ENCODE measurements at places on chromosomes 13 and 19.

DNA sequence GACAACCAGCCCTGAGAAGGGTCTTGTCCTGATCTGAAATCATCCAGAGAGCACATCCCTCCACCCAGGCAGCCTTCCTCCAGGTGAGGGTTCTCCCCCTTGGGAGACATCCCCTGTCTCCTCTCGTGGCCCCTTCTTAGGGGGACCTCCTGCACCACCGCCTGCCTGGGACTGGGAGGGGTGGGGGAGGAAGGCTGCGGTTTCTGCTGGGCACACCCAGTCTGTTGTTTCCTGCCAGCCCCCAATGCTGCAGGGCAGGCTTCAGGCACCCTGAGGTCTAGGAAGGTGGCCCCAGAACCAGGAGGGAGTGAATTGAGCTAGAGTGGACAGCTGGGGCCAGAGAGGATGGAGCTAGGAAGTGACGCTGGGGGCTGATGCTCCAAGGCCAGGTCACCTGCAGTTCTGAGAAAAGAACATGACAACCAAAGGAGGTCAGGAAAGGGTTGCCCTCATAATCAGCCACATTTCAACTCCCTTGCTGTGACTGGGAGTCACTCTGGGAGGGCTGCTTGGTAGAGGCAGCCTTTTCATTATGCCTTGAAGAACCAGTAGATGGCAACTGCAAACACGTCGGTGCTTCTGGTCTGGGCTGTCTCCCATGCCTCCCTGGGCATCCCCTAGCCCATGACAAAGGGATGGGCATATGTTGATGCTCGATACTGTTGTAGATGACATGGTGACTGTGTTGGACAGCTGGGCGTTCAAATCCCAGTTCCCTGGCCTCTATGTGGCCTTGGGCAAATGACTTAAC lies 1.4 kb downstream of the ARHGEF18 start:
- DNase-seq = no peak

DNA sequence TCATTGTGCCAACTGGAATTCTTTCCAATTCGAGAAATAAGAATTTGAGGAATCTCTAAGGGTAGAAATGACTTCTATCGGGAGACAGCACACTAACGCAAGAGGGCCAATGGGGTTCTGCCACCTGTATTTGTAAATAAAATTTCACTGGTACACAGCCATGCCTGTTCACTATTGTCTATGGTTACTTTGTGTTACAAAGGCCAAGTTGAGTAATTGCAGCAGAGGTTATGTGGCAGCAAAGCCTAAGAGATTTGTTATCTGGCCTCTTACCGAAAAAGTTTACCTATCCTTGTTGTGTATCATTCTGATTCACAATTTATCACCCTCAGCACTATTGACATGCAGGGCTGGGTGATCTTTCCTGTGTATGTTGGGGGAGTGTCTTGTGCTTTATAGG lies 278.0 kb downstream of the KLF5 start:
- DNase-seq = no peak

DNA sequence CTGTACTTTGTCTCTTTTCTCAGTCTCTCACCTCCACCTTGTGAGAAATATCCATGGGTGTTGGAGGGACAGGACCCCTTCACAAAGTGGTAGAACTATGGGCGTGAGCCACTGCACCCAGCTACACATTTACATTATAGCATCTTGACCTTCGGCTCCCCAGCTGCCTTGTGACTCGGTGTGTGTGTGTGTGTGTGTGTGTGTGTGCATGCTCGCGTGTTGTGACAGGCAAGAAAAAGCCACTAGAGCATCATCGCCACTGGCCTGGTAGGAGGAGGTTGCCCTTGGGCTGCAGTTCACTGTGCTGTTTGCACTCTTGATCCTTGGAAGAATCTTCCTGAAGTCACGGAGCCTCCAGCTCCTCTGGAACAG lies 13.7 kb upstream of the ZNF888 start:
- no peak for DNase-seq

DNA sequence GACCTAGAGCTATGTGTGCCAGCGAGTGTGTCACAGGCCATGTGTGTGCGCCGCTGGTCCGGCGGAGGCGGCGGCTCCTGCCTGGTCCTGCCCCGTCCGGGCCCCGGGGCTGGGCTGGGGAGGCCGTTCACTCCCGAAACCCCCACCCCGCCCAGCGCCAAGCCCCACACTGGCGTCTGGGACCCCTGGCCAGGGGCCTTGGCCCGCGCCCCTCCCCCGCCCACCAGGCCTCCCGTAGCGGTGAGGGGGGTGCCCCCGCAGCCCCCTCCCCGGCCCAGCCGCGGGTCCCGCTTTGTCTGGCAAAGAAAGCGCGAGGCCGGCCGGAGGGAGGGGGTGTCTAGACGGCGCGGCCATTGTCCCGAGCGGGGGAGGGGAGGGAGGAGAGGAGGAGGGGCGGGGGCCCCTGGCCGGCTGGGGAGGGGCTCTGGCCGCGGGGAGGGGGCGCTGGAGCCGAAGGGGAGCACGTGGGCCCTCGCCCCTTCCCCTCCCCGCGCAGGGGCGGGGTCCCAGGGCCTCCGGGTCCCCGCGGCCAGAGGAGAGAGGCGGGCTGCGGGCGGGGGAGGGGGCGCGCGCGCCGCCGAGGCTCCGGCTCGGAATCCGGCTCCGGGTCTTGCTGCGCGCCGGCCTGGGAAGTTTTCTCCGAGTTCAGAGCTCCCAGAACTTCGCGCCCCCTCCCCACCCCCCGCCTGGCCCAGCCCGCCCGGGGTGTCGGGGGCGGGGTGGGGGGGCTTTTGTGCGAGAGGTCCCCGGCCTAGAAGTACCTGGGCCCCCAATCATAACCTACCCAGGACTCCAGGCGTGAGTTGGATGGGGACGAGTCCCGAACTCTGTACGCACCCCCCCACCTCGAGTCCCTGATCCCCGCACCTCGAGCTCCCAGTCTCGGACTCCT lies 888 bp downstream of the NOTCH3 start:
- DNase-seq = no peak

DNA sequence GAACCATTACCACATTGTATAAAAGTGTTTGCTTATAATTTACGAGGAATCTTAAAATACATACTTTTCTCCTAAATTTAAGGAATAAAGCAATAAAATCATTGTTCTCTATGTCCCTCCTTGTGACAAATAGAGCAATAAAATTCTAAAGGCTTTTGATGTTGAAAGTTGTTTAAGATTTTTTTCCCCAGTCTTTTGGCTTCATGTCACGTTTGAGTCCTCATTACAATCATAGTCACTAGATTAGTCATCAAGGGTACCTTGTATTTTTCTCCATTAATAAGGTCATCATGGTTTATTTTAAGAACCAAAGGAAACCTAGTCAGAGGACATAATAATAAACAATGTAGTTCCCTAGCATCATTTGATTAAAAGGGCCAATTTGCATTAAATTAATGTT lies 3.2 kb downstream of the WBP4 start:
- no peak for DNase-seq

- no peak for DNase-seq
Measured at GRCh38 chr13:113802090-113802531, 43.1 kb downstream of the TMEM255B start.

DNA sequence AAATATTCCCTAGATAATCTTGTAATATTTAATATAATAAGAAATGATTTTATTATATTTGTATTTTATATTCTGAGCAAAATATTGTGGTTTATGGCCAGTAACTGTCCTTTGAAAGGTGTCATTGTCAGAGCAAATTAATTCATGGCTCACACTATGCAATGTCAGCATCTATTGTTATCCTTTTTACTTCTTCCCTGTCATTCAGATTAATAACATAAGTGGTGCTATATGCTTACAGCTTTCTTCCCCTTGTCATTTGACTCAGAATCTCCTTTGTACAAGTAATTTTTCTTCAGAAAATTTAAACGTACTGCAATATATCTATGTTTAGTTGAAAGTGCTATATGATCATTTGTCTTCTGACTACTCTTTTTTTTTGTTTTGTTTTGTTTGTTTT lies 1738.2 kb upstream of the MIR17HG start:
- no peak for DNase-seq

GRCh38 chr19:29517412-29517811 lies 8.4 kb upstream of the VSTM2B start:
- DNase-seq = no peak

- DNase-seq = no peak
Measured at GRCh38 chr19:44702551-44703176, 3.7 kb downstream of the CEACAM16 start.
